ENCODE measurements at places on chromosomes 12 and 14. TPM values are rescaled to one million over a fixed set of nuclear protein-coding genes. Genes with fewer than 3 reads are reported as not detected.

DNA sequence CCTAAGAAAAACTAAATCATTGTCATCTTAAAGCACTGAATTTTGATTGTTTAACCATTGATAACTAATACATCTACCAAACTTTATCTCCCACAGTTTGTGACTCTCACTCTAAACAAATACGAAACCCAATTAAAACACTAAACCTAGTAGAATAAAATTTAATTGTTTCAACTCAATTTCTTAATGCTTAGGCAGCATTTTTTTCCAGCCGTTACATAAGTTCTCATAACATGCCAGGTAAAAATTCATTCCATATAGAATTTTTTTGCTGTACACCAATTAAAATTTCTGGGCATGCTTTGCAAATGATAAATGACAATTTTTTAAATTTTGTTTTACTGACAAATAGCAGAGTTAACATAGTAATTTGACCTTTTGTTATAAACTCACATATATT lies 658.2 kb upstream of the FLRT2 start:
- no peak for DNase-seq

- DNase-seq = no peak
These were observed 14.9 kb upstream of the SLC6A12 start for GRCh38 chr12:228846-229200.

Gene SPRING1
- 27.8 TPM for total RNA-seq

Gene PAX9
- 9.7 TPM for total RNA-seq

GRCh38 chr12:77070800-77071449 lies 5.6 kb upstream of the E2F7 start:
- DNase-seq = no peak

Gene TSPAN8
- 0.26 TPM for total RNA-seq

DNA sequence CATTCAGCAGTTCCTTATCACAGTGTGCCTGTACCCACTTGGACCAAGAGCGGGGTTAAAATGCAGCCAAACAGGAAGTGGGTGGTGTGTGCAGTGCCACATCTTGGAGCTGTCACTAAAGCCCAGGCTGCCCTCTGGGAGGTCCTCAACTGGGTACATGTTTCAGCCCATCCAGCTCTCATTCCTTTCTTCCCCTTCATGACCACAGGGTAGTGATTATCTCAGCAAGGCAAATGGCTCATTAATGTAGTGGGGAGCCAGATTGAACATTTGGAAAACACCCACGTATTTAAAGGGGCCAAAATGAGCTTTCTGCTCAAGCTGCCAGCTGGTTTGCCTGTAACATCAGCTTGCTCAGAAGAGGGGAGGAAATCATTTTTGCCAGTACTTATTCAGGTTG lies 210.8 kb upstream of the BTG1 start:
- DNase-seq = peak; percentile 55

- DNase-seq = no peak
These were observed 321.5 kb downstream of the PCNX1 start for GRCh38 chr14:71228711-71229110.

Gene ZDHHC22
- total RNA-seq = not detected

Gene SLC6A13
- 0.79 TPM for total RNA-seq

All from bronchial epithelial cell (primary cell).